Inflammatory macrophage treated with lipopolysaccharide for 4 hours (primary cell): ENCODE measurements at places on chromosomes 5 and 9.

DNA sequence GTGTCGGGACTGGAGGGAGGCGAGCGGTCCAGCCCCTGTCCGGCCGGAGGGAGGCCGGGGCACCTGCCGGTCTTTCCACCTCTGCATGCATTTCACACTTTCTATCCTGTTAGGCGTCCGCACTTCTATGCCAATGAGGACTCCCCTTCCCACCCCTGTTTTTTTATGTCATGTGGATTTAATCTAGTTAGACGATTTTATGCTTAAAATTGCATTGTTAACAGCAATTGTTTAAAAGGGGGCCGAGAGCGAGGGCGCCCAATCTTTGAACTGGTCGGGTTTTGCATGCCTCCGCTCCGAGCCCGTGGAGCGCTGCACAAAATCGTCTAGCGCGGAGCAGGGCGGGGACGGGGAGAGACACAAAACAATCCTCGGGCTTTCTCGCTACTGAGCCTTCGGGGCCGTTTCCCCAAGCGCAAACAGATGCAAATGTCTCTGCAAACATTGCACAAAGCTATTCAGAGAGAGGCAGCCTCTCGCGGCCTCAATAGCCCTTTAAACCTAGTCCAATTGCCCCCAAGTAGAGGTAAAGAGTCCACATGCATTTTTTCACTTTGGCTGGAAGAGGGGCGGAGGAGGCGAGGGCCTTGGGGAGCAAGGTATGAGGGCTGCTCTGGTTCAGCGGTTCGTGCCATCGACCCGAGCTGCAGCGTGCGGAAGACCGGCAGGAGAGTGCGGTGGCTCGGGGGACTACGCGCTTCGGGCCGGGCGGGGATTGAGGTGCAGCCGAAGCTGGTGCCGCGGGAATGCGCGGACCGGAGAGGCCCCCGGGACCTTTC, 37.5 kb upstream of the TIFAB start:
- DNase-seq, result no peak

DNA sequence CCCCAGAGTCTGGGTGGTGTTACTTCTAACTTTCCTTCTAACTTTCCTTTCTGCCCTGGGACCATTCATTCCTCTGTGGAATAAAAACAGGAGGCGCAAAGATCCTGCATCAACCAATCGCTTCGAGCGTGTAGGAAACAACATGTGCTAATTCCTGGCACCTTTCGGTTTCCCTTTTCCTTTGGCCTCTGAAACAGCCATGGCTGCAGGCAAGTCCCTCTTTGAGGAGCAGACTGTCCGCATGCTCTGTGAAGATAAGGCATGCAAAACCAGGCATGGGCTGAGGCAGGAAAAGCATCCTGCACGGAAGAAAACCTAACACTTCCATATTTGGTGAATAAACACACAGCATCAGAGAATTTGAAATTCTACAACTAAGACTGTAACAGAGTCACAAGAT, 128.3 kb downstream of the HSD17B3 start:
- no peak for DNase-seq

DNA sequence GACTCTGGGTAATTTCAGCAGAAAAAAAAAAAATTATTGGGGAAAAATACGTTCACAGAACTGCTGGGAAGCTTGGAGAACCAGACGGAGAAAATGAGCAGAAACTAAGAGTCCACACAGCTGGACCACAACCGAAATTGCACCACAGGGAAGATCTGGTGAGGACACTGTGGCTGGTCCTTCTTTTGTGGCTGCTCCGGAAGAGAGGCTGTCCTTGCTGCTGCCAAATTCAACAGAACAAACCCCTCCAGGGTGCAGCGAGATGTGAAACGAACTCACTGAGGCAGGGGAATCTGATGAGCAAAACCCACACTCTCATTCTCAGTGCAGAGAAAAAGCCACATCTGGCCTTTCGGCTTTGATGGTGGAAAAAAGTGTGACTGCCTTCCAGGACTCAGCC, 200.0 kb downstream of the ACTL7B start:
- no peak for DNase-seq

- DNase-seq, result no peak
These were observed 1798.0 kb downstream of the EFNA5 start for GRCh38 chr5:105872569-105873270.

- no peak for DNase-seq
These were observed 26.7 kb upstream of the CAMK4 start for GRCh38 chr5:111197523-111197922.

DNA sequence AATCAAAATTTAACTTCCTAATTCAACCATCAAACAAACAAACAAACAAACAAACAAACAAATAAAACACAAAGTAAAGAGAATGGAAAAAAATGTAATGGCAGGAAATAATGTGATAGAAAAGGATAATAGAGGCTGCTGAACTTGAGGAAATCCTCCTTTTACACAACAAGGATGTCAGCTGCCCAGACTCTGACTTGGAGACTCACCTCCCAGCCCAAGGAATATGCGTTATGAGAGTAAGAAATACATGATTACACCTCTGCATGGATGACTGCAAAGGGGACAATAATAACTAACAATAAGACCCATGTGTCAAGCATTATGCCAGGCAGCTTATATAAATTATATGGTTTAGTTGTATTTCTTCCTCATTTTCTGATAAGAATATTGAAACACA, 46.6 kb upstream of the JAK2 start:
- peak; percentile 62 for DNase-seq

GRCh38 chr5:132410451-132411303, 41.2 kb downstream of the SLC22A5 start:
- peak; percentile 92 for DNase-seq

GRCh38 chr9:106228861-106229260, 534.5 kb downstream of the TMEM38B start:
- no peak for DNase-seq

DNA sequence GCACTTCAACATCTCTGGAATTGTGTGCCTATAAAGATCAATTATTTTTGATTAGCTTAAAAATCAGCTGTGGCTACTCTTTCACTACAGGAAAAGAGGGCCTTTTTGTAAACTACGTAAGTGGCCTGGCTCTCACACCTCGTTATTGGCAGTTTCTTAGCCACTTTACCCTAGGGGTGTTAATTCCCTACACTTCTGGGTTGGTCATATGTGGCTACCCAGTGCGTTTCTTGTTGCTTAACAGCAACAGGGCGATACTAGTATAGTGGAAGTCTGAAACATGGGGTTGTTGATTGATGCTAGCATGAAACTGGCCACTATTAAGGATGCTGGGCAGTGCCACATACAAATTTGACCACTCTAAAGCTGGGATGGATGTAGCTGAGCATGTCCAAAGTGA, 174.7 kb upstream of the CDH12 start:
- DNase-seq, result no peak

DNA sequence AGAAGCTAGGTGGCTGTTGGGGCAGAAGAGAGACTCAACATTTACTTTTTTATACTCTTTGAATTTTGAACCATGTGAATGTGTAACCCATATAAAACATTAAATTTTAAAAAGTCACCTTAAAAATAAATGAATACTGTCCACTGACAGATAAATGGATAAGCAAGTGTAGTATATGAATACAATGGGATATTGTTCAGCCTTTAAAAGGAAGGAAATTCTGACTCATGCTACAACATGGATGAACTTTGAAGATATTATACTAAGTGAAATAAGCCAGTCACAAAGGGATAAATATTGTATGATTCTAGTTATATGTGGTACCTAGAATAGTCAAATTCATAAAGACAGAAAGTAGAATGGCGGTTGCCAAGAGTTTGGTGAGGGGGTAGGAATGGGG, 113.9 kb downstream of the TMEM174 start:
- no peak for DNase-seq

DNA sequence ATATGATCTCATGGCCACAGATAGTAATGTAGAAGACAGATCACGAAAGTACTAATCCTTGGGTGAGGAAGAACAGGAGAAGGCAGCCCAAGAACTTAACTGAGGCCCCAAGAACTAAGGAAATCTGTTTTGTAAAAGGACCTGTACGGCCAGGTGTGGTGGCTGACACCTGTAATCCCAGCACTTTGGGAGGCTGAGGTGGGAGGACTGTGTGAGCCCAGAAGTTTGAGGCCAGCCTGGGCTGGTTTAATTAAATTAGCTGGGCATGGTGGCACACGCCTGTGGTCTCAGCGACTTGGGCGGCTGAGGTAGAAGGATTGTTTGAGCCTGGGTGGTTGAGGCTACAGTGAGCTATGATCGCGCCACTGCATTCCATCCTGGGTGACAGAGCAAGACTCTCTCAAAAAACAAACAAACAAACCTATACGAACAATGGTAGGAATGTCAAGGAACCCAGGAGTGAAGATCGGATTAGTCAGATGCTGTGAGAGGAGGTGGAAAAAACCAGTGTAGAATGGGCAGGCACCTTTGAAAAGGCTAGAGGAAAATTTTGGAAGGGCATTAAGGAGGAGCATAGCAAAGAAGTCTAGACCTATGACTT, 283.8 kb upstream of the DMRT1 start:
- no peak for DNase-seq

DNA sequence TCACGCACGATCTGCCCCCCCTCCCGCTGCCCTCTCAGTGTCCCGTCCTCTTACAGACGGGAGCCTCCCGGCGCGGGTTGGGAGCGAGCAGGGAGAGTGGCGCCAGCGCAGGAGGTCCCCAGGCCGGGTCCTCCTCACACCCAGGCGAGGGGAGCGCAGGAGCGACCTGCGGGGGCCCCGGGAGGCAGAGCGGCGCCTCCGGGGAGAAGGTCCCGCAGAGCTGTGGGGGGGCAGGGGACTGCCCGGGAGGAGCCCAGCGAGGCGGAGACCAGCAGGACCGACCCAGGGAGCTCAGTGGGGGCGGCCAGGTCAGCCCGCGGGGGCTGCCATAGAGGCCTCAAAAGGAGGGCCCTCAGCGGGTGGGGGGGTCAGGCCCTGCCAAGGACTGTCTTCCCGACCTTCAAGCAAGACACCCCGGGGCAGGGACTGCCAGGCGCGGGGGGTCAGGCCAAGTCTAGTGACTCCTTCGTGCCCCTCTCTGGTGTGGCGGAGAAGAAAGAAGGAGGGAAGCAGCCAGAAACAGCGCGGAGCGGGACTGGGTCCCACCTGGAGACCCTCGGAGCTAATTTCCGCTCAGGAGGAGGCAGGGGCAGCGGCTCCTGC, 123.3 kb upstream of the ERCC6L2 start:
- no peak for DNase-seq

DNA sequence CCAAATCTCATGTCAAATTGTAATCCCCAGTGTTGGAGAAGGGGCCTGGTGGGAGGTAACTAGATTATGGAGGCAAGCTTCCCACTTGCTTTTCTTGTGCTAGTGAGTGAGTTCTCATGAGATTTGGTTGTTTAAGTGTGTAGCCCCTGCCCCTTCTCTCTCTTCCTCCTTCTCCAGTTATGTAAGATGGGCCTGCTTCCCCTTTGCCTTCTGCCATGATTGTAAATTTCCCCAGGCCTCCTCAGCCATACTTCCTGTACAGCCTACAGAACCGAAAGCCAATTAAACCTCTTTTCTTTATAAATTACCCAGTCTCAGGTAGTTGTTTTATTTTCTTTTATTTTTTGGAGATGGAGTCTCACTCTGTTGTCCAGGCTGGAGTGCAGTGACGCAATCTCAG, 18.2 kb upstream of the TXNDC8 start:
- peak; percentile 57 for DNase-seq

GRCh38 chr9:1044643-1045042, 5.5 kb upstream of the DMRT2 start:
- DNase-seq, result no peak

DNA sequence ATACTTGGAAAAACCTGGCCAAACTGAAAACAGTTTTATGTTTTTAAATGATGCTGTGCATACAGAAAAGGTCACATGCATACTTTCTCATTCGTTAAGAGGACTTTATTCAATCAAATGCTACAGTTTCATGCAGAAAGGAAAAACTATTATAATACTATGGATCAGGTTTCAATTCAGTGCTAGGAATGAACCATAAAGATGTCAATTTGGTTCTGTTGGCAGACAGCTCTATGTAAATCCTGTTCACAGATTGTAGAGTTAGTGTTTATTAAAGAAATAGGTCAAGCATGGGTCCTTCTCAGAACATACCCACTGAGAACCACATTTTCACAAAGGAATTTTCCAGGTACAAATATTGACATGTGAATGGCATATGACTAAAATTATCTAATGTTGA, 57.1 kb downstream of the RETREG1 start:
- no peak for DNase-seq

DNA sequence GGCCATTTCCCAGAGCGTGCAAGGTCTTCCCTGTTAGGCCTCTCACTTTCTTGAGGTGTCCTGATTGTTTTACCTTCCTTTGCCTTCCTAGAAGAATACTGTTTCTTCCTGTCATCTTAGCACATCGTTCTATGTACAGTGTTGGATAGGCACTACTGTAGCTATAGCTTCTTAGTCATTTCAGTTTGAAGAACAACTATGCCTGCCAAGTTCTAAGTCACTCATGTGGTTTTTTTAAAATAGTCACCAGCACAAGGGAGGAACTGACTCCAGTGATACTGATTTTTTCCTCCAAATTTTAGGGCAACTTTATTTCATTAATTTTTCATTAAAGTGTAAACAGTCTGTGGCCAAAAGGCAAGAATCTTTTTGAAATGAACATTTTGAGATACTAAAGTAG, 122.4 kb upstream of the NR5A1 start:
- DNase-seq, result no peak

DNA sequence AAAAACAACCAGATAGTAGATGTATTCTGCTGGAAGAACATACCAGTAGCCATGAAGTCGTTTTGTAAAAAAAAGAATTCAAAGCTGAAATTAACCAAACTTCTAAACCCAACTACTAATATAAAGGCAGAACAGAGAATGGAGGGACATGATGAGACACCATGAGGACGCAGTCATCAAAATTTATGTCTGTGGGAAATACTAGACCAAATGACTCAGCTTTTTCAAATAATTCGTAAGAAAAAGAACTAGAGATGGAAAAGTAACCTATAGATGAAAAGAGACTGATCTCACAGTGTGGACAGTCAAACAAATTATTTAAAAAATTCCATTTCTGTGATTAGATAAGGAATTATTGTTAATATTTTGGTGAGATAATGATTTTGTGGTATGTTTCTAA, 10.3 kb downstream of the TTC23L start:
- no peak for DNase-seq

DNA sequence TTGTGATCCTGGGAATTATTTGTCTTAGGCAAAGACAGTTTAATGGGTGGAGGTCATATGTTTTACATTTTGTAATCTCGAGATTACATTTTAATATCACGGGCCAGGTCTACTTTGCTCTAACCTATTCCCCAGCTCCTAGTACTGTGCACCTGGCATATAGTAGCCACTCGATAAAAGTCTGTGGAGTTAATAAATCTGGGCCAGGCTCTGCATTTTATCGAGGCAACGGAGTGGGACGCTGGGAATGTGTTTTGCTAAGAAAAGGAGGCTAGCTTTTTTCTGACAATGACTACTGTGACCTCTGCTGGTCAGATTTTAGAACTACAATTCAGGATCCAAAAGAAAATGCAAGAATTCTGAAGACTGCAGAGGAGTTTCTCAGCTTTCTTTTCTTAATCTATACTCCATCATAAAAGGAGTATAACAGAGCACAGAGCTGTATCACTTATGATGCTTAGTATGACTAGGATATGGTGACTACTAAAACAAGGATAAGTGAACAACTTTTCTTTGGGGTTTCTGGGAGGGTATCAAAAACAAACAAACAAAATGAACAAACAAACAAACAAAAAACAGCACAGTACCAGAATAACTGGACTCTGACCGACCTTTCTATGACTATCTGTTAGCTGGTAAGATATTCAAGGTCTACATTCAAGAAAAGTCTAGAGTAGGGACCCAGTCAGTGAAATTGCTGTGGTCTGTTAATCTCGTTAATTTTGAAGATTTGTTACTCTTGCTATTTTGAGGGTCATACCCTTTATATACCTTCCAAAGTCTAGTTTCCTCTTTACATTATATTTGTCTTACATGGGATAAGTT, 46.1 kb upstream of the CER1 start:
- DNase-seq, result peak; percentile 32
